ENCODE measurements at places on chromosomes 5 and 9. TPM values are rescaled to one million over a fixed set of nuclear protein-coding genes. Genes with fewer than 3 reads are reported as not detected.

- DNase-seq, result no peak
These were observed 65.2 kb downstream of the SREK1 start for GRCh38 chr5:66209350-66209749.

Gene PTPN3
- total RNA-seq, result 0.20 TPM

DNA sequence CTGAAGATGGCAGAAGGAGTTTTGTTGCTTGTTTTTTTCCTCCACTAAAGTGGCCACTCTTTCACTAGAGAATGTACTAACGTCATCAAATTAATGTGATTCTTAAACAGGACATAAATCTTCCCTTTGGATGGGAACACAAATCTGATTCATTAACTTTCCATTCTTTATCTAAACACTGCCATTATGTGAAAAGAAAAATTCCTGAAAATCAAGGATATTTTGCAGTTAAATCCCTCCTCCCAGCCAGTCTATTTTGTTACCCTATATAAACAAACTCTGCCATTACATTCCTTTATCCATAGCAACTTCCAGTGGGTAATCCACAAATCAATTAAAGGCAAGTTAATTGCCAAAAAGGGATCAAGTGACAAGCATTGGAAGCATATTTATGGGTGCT, 546.5 kb downstream of the PDE4D start:
- DNase-seq, result no peak

Gene SURF2
- 32.3 TPM for total RNA-seq

Gene ADRA1B
- total RNA-seq, result 46.5 TPM

DNA sequence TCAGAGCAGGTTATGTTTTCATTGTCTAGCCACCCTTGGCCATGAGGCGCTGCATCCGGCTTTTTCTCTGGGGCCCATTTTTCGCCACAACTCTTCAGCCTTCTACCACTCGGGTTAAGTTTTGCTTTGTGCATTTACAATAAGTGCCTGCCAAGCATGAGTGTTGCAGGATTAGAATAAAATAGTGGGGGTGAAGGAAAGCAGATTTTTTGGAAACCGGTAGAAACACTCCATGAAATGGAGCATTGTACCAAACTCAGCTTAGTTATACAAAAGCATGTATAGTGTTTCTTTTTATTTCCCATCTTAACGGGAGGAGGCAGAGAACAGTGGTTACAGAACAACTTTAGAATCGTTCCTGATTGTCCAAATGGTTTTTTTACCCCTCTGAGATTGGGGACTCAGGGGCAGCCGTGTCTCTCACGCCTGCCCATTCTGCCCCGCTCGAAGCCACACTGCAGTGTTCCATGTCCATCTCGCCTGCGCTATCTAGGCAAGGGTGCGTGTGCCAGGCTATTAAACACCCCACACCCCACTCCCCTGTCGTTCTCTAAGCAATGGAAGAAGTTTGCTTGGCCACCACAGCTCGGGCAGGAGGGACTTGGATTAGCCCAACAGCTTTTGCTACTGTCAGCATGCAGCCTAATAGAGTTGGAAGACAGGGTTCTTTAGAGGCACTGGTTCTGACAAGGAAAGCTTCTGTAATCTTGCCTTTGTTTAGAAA, 268.8 kb upstream of the WWC1 start:
- DNase-seq, result no peak

Data from G401 (cell line).